ENCODE measurements at places on chromosomes 12 and 14. TPM values are rescaled to one million over a fixed set of nuclear protein-coding genes. Genes with fewer than 3 reads are reported as not detected.

DNA sequence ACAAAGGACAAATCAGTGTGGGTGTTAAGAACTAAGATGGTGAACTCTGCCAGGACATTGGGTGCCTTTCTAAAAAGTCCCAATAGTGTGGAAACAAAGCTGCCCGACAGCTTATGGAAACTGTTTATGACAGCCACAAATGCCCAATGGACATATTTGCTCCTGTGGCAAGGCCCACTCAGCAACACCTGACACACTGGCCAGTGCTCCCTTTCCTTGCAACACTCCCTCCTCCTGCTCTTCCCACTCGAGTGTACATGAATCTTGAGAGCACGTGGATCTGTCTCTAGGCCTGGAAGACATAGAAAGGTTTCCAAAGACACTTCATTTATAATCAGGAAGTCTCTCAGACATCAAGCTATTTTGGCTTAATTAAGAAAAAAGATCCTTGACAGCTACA is 14.2 kb upstream of the LRIG3 start:
- DNase-seq, result no peak

DNA sequence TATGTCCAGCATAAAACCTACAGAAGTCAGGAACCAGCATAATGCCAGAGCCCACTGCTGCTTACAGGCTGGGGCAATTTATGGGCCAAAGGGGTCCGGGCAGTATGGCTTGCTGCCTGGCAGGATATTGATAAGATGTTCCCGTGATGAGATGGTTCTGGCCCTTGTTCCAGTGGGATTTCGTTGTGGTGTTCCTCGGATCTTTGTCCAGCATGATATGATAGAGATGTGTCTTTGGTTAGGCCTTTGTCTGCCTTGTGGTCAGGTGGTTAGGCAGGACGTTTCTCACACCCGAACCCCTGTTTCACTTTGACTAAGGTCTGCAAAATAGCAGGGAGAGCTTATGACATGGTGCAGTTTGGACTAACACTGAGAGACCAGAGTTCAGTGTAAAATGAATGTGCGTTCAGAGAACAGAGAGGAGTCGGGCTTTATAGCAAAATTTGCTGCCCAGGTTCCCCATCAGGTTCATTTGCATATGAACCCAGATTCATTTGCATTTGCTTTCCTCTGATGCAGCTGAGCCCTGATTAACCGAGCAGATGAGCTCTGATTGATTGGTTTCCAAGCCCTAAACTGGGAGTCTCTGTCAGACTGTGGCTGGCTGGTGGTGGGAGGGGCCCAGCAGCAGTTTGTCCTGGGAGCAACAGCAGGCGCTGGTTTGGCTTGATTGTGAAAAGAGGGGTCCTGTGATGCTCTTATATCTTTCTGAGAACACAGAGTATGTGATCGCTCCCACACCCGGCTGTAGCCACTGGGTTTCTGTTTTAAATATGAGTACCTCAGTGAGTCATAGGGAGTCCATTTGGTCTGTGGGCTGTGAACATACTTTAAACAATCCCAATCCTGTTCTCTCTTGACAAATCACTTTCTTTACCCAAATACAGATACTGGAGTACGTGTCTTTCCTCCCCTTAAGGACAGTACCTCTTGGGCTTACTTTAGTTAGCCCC is 156.3 kb upstream of the PZP start:
- DNase-seq, result no peak

DNA sequence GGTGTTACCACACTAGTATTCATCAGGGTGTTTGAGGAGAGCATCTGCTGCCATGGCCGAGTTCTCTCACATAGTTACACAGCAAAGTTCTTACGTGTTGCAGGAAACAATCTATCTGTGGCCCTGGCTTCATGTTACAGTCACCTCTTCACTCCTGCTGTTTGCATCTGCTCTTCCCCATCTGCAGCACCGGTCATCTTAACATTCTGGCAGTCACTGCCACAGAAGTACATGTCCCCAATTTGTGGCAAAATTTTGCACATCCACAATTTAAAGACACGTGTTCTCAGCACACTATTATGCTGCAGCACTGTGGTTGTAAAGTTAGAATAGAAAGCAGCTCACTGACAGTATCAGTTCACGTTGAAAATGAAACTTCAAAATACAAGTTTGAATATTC is 23.2 kb downstream of the MAPK1IP1L start:
- DNase-seq, result no peak

DNA sequence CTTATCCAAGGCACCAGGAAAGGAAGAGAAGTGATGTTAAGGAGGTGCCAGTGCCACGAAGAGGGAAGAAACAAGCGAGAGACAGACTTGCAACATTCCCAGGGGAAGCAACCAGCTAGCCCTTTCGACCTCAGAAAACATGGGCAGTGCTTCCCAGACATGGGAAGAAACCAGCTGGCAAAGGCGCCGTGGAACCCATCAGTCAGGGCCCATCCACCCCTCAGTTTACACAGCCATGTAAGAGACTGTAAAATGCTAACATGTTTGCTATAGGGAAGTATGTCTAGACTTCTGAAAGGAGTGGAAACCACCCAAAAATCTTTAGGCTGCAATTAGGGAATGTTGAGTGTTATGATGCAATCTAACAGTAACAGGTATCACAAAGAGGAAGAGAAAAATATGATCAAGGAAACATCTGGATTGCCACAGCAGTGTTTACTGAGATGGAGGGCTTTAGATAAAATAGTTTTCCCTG is 26.3 kb downstream of the ANAPC5 start:
- DNase-seq, result no peak

GRCh38 chr12:115968211-115968610 is 309.3 kb downstream of the MED13L start:
- no peak for DNase-seq

DNA sequence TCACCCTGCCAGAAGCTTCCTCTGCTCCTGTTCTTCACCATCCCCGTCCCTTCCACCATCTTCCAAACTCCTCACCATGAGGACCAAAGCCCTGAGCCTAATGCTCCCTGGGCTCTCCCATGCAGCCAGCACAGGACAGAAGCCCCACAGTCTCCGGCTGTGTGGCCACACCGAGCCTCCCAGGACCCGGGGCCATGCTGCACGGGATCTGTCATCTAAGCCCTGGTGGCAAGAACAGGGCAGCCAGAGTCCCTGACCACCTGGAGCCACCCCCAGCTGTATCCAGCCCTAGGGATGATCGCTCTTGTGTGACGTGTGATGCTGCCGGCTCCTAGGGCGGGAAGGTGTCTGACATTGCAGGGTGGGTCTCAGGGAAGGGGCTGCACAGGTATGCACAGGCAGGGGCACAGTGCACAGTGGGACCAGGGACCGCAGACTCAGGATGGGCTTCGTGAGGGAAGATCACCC is 8.1 kb downstream of the TMEM179 start:
- DNase-seq, result no peak

- DNase-seq, result no peak
Measured at GRCh38 chr12:13465635-13466034, 269.1 kb downstream of the EMP1 start.

DNA sequence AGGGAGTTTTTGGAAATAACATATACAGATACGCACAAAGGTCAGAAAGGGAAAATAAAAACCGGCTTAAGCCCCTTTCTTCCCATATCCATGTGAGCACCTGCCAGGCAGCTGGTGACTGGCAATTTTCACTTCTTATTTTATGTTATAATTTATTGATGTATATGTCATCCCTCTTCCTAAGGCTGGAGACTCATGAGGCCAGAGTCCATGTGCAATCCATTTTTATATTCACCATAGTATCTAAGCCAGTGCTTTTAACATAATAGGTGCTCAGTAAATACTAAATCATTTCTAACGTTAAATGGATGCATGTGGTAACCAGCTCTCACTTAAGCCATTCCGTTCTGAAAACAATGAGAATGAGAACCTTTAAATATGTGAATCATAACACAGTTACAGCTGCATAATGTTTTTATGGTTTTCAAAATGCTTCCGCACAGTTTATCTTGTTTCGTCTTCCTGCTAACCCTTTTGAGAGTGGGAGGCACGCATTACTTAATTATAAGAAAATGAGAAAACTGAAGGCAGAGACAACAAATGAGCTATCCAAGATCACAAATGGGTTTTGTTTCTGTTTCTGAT is 178.3 kb downstream of the CACNA1C start:
- no peak for DNase-seq

DNA sequence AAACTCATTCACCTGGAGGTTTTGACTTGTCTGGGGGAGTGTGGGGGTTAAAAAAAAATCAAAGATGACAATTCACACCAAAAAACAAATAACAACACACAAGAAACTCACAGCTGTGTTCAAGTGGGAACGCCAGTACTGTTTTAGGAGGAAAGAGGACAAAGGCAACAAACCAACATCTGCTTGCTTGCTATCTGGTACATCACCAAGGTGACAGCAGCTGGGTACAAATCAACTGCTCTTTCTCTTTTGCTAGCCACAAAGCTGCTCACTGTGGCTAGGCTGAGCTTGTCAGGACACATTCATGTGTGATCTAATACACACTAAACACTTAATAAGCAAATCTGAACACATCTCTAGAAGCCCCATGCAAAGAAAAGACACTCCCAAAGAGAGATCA is 128.0 kb upstream of the RAP1B start:
- DNase-seq, result no peak

GRCh38 chr12:69115951-69116350 is 123.4 kb upstream of the CPSF6 start:
- no peak for DNase-seq

GRCh38 chr12:9740106-9740750 is 7.3 kb upstream of the CLECL1 start:
- no peak for DNase-seq

GRCh38 chr12:78183824-78184223 is 353.1 kb downstream of the NAV3 start:
- DNase-seq, result no peak

GRCh38 chr14:52348279-52348678 is 34.2 kb downstream of the PTGER2 start:
- DNase-seq, result no peak

DNA sequence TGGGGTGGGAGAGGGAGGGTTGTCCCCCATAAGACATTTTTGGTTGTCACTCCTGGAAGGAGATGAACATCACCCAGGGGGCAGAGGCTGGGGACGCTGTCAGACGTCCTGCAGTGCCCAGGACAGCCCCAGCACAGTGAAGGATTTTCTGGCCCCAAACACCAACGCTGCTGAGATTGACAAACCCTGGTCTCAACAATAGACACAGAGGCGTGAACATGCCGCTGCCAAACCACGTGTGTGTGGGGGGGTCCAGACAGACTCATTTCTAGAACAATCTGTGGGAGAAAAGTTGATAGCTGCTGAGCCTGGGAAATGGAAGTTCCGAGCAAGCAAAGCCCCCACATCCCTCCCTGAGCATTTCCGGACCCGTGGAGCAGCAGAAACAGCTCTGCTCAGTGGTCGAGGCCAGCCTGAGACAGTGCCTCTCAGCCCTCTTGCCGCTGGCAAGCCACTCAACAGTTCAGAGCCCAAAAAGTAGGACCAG is 43.8 kb upstream of the CLMN start:
- DNase-seq, result no peak

DNA sequence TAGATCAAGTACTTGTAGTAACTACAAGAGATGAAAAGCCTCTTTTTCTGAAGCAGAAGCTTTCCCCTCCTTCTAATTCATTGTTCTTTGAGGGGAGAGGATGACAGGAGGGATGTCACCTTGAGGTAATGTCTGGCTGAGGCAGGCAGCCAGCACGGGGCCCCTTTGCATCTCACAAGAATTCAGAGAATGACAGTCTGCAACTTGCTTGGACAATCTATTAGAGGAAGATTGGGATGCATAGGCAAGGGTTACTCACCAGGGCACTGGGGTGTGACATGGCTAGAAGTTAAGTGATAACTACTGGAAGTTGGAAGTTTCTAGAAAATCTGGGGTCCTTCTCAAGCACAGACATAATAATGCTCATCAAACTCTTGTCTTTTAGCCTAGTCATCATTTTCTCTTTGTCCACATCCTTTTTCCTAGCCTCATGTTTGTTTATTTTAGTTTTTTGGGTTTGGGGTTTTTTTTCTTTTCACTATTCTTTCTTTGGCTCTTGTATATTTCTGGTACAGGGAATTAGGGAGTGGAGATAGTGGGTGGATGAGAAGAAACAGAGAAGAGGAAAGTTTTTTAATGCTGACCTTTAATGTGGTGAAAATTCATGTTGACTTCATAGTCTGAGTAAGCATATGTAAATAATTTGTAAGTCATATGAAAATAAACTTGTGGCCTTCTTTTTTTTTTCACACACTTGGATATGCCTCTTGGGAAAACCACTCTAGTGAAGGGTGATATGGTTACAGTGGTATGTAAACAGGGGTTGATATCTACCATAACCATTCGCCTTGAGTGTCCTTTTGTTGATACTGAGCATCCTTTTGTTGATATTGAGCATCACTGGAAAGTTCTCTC is 55.1 kb downstream of the TTLL5 start:
- no peak for DNase-seq

DNA sequence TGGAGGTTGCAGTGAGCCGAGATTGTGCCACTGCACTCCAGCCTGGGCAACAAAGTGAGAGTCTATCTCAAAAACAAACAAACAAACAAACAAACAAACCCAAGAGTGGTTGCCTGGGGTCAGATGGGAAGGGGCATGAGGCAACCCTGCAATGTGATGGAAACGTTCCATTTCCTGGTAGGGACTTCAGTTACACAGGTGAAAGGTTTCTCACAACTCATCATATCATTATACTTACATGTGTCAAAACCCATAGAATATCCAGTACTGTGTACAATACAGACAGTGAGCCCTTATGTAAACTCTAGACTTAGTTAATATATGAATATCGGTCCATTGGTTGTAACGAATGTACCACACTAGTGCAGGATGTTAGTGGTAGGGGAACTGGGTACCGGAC is 7.2 kb upstream of the KLC1 start:
- no peak for DNase-seq

DNA sequence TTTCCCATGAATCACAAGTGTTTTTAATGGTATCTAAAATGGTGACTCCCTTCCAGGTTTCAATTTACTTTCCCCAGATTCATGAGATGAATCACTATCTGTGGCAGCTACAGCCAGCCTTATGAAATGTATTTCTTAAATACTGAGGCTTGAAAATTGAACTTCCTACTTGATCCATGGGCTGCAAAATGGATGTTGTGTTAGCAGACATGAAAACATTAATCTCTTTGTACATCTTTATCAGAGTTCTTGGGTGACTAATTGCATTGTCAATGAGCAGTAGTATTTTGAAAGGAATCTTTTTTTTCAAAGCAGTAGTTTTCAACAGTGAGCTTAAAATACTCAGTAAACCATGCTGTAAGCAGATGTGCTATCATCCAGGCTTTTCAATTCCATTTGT is 250.8 kb downstream of the SLC6A15 start:
- no peak for DNase-seq

- DNase-seq, result no peak
Measured at GRCh38 chr14:72679536-72680151, 214.3 kb downstream of the DPF3 start.

- DNase-seq, result no peak
Measured at GRCh38 chr12:124380796-124381455, 86.0 kb downstream of the RFLNA start.

Gene YAF2
- 37.8 TPM for total RNA-seq

Gene TMEM132D
- 0.09 TPM for total RNA-seq

Gene ITGB7
- 13.8 TPM for total RNA-seq

Gene APOF
- total RNA-seq, result not detected

Gene OR6C2
- not detected for total RNA-seq

Gene CBLN3
- 3.9 TPM for total RNA-seq

Gene ANKS1B
- 2.3 TPM for total RNA-seq

Data from mucosa of descending colon (tissue), 3 donors.